RPMI7951 (cell line): ENCODE measurements at places on chromosomes 2 and 18. TPM values are rescaled to one million over a fixed set of nuclear protein-coding genes. Genes with fewer than 3 reads are reported as not detected.

GPR75 gene
- 1.1 and 1.4 TPM in 2 replicates for total RNA-seq

UGT1A8 gene
- not detected in 2 replicates for total RNA-seq

EFEMP1 gene
- 3.7 and 5.7 TPM in 2 replicates for total RNA-seq

MC2R gene
- total RNA-seq: not detected in 2 replicates

CRACDL gene
- not detected in 2 replicates for total RNA-seq

NT5C1B gene
- not detected in 2 replicates for total RNA-seq
